ENCODE measurements at places on chromosomes 12 and 14.

DNA sequence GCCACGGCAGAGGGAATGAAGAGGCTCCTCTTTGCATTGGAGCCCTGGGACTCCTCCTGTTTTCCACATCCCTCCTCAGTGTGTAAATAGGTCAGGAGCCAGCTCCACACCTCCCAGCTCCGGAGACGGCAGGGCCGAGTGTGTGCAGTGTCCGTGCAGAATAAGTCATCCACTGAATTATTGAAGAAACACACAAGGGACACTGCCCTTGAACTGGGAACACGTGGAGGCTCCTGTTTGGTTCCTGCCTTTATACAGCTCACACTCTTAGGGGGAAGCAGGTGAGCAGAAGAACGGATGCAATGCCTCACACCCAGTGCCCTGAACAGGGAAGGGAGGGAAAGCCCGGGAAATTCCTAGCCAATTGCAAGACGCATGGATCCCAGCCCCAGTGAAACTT lies 10.4 kb upstream of the FZD10 start:
- no peak for DNase-seq

- DNase-seq, result no peak
These were observed 13.4 kb downstream of the ZFHX2 start for GRCh38 chr14:23538050-23538718.

GRCh38 chr12:97046901-97047300 lies 139.8 kb downstream of the NEDD1 start:
- no peak for DNase-seq

- no peak for DNase-seq
These were observed 37.6 kb downstream of the DCP1B start for GRCh38 chr12:1966561-1967226.

DNA sequence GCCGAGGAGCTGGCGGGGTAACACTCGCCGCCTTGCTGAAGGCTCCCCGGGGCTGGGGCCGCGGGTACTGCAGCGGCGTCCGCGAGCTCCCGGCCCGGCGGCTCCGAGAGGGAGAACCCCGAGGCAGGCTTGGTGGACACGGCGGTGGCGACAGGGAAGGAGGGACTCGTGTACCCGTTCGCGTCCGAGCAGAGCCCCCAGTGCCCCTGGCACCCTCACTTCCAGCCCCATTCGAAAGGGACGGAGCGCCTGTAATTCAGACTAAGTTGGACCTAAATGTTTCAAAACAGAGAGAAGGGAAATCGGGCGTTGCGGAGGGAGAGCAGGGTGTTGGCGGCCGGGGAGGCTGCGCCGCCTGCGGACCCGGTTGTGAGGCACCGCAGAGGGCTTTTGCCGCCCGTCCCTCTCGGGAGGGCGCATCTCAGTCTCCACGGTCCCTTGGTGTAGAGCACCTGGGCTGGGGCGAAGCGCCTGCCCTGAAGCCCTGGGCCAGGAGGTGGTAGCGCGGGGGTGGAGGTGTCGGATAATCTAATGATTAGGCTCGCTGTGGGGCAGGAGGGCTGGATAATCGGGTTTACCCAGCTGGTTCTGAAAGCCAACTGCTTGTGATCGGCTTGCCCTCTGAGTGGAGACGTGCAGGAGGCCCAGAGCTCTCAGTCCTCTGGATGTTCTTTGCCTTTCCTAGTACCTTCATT lies 771 bp downstream of the DAAM1 start:
- peak; percentile 49 for DNase-seq

DNA sequence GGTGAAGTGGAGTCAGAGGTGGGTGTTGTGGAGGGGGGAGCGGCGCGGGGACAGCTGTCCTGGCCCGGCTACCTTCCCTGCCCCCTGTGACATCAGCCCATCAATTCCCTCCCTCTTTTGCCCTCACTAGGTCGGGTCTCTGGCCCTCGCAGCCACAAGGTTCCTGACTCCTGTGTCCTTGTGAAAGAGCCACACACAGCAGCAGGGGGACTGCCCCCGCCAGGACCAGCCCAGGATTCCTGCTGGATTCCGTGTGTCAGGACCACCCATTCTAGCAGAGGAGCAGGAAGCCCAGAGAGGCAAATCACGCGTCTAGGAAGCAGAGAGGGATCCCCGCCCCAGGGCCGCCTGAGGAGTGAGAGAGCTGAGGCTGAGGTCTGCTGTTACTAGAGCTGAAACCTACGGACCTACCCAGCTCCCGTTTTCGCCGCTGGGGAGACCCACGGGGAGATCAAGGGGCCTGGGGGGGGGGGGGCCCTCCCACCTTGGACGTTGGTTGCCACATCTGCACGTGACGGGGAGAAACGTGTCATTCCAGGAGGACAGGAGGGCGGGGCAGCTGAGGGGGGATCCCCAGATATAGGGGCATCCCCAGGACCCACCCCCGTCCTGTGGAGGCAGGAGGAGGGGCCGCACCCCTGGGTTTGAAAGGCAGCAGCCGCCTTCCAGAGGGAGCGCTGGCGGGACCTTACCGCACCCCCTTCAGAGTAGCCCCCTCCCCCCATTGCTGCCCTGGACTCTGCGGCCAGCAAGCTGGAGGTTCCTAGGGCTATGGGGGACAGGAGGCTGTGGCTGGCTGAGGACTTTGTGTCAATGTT lies 12.5 kb upstream of the INF2 start:
- peak; percentile 76 for DNase-seq

DNA sequence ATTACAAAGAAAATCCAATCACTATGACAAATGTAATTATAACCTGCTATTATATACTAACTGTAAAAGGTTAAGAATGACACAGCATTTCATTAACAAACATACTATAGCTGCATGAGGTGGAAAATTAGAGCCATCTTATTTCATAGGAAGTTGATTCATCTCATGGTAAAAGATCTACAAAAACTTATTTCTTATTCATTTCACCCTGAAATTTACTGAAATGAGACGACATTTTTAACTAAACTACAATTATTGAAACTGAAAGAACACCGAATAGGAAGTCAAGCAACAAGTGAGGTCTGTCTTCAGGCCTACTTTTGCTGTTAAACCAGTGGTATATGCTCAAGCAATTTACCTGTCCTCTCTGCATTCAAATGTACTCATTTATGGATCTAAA lies 87.2 kb downstream of the CEP83 start:
- no peak for DNase-seq

GRCh38 chr14:54125109-54125508 lies 168.5 kb upstream of the BMP4 start:
- DNase-seq, result no peak

DNA sequence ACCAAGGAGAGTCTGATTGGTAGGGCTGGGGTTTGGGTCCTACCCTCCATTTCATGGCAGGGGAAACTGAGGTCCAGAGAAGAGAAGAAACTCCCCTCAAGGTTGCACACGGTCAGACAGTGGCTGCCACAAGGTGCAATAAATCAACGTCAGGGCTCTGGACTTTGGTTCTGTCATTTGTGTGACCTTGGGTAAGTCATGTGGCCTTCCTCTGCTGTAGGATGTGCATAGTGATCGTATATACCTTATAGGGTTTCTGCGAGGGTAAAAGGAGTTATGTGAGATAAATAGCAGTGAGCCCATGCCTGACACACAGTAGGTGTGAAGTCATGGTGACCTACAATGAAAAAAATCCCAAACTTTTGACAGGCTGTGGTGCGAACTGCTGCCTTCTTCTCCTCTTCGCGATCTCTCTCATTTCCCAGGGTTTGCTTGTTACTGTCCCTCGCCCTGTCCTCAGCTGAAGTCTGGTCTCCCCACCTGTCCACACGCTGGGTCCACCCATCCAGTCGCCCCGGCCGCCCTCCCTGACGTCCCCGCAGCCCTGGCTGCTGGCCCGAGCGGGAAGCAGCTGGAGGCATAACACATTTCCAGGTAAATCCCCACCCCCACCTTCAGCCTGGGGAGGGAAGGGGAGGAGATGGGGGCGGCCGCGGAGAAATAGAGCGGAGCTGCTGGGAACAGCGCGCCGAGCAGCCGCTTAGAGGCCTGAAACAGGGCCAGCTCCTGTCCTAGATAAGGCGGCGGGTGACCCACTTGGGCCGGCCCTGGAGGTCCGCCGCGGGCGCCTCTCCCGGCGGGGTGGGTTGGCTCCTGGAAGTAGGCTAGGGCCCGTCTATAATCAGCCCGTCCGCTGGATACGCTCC lies 1.8 kb upstream of the FAM222A start:
- no peak for DNase-seq

- DNase-seq, result no peak
These were observed 8.0 kb upstream of the HNF1A start for GRCh38 chr12:120970310-120970709.

- no peak for DNase-seq
These were observed 208.7 kb downstream of the RBM19 start for GRCh38 chr12:113757221-113758002.

DNA sequence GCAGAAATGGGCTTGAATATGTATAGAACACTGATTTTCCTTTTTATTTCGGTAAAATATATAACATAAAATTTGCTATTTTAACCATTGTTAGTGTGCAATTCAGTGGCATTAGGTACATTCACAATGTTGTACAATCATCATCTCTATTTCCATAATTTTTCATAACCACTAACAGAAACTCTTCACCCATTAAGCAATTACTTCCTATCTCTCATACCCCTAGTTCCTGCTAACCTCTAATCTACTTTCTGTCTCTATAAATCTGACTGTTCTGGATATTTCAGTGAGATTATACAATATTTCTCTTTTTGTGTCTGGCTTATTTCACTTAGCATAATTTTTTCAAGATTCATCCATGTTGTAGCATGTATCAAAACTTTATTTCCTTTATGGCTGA lies 8.9 kb upstream of the RNF212B start:
- DNase-seq, result no peak

DNA sequence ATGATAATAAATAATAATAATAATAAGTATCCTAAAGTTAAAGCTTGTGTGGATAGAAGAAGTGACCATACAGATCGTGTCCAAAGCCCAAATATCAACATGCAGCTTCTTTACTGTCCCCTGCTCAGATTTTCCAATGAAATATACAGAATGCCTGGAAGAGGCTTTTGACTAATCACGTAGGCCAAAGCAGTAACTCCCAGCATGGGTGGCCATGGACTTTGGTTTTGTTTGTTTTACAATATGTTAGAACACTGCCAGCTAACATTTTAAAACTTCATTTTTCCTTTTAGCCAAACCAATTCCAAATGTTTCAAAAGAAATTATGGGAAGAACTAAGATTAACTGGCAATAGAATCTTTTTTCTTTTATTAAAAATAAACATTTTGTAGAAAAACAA lies 400.0 kb upstream of the FLRT2 start:
- no peak for DNase-seq

DNA sequence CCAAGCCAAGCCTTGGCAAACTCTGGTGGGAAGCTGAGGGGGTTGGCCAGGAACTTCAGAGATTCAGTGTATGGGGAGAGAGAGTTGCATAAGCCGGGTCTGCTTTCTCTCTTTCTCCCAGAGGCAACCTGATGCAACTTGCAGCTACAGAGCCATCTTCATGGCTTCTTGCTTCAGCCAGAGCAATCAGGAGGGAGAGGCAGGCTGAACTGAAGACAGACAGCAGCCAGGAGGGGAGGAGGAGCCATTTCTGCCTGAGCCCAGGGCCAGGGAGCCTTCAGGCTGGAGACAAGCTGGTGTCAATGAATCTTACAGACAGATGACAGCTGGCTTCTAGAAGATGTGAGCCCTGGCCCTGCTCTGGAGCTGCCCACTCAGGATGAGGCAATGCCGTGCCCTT lies 18.7 kb downstream of the NPC2 start:
- DNase-seq, result no peak

Measured in stimulated activated naive CD8-positive, alpha-beta T cell treated with anti-CD3 and anti-CD28 coated beads, Interleukin-15, Interleukin-2, amounts not matched to agents 100 U/mL and 50 U/mL, for 24 hours (primary cell).